AG04450 (cell line): ENCODE measurements at places on chromosomes 6 and 20. TPM values are rescaled to one million over a fixed set of nuclear protein-coding genes. Genes with fewer than 3 reads are reported as not detected.

CCN6 gene
- not detected in 2 replicates for polyA plus RNA-seq

GRCh38 chr20:40104959-40105358 lies 584.1 kb downstream of the MAFB start:
- DNase-seq = no peak

- peak; percentile 43 for DNase-seq
These were observed 48.2 kb upstream of the RALY start for GRCh38 chr20:33945391-33946081.

DNA sequence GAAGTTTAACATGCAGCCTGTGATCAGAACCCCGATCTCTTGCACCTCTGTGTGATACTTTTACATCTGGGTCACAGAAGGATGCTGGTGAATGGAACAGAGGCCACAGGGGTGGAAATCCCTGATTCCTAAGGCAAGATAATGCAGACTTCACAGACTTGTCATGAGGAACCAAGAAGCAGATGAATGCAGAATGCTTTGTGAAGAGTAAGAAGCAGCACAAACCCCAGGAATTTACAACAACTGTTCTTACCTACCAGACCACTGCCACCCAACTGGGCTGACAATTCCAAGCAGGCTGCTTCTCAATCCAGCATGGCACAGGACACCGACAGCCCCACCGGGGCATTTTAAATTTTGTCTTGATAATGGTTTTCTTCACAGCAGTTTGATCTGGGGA lies 113.2 kb upstream of the CD93 start:
- DNase-seq = no peak
